ENCODE measurements at places on chromosomes 4 and X.

DNA sequence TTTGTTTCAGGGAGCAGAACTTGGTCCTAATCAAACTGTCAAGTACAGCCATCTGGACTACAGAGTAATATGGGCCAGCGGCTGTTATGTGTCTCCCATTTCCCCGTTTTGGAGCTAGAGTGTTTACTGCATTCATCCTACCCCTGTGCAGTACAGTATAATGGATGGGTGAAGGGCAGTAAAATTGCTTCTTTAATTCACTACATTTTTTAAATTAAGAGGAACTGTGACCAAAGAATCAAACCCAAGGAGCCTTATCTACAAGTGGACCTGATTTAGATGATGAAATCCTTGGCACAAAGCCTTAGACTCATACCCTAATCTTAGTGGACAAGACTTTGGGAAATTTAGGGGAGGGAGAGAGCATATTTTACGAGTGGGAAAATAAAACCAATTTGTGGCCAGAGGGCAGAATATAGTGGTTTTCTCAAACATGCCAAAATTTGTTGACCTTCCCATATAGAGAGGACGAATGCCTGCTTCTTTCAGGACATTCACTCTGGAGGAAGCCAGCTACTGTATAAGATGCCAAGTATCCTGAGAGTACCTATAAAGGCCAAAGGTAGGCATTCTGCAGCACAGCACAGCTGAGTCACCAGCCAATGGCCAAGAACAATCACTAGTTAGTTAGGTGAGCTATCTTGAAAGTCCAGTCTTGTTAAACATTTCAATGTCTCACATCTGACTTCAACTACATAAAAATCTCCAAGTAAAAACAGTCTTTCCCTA is 253.8 kb upstream of the KCNIP4 start:
- no peak for DNase-seq

GRCh38 chr4:169756971-169757574 is 671 bp downstream of the HPF1 start:
- no peak for DNase-seq

- no peak for DNase-seq
Measured at GRCh38 chrX:48791063-48791820, 4.9 kb downstream of the GATA1 start.

- no peak for DNase-seq
Measured at GRCh38 chrX:3428792-3429191, 82.3 kb upstream of the MXRA5 start.

Measured in suprapubic skin (tissue), 4 donors.